ENCODE measurements at places on chromosomes 12 and 14.

- no peak for DNase-seq
Observed at GRCh38 chr12:132327336-132328171, 1.8 kb downstream of the GALNT9 start.

DNA sequence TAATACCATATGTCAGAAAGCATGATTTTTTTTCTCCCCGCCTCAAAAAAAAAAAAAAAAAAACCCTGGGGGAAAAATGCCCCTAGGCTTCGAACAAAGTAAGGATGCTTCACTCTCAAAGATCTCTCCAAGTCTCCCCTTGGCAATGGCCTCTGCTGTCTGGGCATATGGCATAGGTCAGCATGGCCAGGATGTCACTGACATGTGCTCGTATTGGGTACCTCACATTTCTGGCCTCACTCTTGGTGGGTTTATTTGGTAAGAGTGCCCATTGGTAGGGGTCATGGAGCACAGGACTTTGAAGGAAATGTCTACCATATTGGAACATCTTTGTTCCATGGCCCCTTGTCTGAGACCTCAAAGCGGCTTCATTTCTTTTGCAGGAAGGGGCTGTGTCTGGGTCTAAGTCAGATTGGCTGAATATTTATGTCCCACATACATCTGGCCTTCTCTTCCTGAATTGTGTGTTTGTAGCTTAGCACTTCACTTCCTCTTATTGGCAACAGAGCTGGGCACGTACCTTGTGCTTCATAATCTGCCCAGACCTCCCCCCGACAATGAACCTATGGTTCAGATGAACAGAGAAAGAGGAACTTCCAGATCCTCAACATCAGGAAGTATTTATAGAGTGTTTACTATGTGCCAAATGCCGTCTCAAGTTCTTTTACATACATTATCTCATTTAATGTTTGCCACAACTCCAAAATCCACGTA is 36.3 kb upstream of the OAS1 start:
- no peak for DNase-seq

DNA sequence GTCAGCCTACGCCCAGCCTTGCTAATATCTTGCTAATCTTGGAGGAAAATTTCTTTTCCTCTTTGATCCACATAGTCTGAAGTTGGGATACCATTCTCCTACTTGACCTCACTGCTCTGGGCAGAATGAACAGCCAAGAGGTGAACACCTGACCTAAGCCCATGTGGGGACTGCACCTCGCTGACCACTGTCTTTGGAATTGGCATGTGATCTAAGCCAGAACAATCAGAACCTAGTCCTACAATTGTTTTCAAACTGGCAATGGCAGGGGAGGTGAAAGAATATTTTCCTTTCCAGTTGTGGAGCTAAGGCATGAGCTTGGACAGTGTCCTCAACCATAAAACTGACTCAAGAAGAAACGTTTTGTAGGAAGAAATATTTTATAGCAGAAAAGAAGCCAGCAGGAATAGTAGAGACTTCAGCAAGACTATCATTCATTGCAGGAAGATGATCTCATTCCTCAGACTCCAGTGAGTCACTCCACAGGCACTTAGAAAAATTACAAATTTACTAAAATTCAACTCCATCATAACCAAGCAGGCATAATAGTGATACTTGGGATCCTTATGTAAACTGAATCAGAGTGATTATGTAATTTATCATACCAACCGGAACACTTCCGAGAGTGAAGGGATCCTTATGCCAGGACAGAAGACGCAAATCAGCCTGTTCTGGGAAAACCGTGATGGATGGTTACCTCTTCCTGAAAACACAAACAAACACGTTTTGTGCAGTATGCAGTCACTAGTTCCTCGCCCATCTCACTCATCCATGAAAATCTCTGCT is 14.7 kb downstream of the PTPRO start:
- no peak for DNase-seq

- DNase-seq = no peak
Observed at GRCh38 chr14:31275731-31276130, 68.1 kb upstream of the HECTD1 start.

- DNase-seq = no peak
Observed at GRCh38 chr12:85260896-85261295, 19.1 kb upstream of the ALX1 start.

DNA sequence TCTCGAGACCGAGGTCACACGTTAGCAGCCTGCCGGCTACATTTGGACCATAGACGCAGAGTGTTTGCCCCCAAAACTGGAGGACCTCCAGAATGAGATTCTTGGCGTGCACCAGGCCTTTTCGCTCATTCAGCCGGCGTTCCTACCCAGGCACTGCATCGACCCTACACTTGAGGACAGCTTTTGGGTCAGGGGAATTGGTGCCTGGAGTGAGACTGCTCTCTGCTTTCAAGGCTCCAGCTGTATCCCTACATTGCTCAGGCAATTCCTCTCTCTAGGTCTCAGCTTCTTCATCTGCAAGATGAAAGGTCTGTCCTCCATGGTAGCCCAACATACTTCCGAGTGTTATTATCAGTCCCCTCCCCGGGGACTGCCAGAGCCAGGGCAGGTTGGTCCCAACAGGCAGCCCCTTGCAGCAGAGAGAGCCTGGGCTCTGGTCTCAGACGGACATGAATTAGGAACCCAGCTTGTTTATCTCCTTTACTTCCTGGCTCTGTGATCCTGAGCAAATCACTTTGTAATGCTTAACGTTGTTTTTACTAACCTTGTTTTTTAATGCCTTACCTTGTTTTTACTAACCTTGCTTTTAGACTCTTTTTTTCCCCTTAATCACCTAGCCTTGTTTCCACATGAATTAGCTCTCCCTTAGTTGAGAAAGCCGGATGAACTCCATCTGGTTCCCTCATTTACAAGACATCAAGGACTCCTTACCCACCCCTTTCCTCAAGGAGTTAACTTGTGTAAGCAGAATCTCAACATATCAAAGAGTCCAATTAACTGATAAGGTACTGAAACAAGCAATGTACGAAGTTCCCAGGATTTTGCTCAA is 892 bp downstream of the TCHP start:
- peak; percentile 70 for DNase-seq

DNA sequence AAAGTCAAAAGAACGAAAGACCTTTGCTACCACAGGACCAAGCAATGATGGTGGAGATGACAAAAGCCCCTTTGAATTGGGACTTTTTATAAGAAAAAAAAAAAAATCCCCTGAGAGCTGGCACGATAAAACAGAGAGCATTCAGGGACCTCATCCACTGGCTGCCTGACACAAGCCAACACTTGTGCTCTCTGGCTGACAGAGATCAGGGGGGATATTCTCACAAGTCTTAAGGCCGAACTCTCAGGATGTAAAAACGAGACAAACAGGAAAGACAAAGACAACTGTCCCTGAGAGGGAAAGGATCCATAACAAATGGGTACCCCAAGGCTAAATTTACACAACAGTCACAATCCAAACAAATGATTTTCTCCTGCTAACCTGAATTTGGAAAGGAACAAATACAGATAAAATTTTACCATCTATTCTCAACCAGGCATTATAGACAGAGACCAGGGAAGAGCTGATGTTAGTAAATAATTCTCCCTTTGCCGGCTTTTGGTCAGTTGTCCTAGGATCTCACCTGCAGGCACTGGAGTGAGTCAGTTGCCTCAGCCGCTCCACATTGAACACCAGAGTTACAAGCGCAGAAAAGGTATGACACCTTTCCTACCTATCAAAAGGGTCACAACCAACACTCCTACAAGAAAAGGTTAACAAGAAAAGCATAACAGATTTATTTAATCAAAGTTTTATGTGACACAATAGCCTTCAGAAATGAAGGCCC is 37.9 kb upstream of the GARIN6 start:
- no peak for DNase-seq

All from BE2C (cell line).